ENCODE measurements at places on chromosomes 16 and 17. TPM values are rescaled to one million over a fixed set of nuclear protein-coding genes. Genes with fewer than 3 reads are reported as not detected.

DNA sequence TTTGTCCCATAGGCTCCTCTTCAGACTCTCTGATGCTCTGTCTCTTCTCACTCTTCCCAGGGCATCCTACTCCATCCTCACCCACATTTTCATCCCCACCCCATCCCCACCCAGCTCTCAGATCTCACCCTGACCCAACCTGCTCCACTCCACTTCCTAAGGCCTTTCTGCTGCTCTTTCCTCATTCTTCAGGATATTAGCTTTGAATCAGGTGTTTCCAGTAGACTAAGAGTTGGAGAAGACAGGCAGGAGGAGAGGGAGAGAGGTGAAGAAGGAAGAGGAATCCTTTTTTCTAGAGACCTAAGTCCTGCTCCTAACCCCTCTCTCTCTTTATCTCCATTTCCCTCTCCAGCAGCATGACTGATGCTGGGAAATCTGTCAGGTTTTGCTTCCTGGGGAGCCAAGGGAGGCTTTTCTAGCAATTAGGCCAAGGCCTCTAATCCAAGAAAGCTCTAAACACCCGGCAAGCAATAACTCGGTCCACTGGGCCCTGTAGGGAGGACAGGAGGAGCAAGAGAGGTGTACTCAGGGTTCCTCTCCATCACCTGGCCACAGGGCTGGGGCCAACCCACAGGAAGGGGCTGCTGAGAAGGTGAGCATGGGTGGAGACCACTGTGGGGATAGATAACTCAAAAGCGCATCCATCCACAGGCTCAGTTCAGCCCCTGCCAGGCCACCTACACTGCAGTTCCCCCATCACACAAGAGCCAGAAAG, 133.3 kb downstream of the TMEM132E start:
- DNase-seq: no peak

GRCh38 chr16:24761526-24761925, 32.1 kb downstream of the TNRC6A start:
- no peak for DNase-seq

DNA sequence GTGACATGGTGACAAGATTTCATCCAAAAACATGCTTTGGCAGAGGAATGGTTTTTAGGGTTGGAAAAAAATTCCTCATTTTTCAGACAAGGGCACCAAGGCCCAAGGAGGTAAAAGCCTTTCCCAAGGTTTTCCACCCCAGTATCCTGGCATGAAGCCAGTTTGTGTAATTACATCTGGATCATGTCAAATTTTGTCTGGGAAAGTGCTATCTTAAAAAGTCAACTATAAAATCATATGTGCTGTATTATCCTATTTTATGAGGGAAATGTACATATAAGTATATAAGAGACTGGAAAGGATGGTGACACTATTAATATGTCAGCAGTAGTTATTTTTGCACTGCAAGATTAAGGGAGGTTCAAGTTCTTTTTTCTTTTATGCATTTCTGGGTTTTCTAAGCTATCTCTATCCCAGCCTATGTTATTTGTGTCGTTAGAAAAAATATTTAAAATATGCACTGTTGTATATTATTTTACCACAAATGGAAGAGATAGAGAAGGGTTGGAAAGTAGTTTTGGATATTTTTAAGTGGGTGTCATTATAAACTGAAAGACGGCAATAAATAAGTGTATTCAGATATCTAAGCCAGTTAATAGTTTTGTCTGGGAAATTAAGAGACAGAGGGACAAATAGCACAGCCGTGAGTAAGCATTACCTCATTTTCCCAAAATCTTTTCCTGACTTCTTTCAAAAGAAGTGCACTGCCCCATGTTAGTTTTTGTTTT, 13.5 kb upstream of the FBXO47 start:
- DNase-seq: no peak

- no peak for DNase-seq
Measured at GRCh38 chr17:83107656-83108048, 28.2 kb downstream of the METRNL start.

- no peak for DNase-seq
Measured at GRCh38 chr16:57590654-57591085, 37.8 kb upstream of the ADGRG1 start.

DNA sequence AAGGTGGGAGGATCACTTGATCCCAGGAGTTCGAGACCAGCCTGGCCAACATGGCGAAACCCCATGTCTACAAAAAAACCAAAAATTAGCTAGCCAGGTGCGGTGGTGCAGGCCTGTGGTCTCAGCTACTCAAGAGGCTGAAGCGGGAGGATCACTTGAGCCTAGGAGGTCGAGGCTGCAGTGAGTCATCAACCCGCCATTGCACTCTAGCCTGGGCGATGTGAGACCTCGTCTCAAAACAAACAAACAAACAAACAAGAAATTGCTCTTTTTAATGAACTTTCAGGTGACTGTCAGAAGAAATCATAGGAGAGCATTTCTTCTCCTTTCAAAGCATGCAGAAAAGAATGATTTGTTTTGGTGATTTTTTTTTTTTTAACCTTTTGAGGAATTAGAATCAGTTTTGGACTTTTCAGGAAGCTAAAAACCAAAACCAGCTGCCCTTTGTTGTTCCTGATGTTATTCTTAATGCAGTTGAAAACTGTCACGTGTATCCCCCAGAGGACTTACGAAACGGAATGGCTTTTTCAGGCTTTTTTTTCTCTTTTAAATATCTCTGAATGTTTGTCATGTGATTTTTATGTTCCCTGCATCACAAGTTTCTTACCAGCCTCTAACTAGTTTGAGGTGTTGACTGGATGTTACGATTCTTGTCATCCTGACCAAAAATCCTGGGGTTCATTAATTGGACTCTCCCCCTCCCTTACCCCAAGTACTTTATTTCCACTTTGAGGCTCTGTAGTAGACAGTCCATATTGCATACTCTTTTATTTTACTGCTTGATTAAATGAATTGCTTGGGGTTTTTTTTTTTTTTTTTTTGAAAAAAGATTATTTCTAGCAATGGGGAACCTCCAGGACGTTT, 34.1 kb downstream of the SNX29 start:
- DNase-seq: no peak

The GNAO1 gene
- 13.0 TPM for total RNA-seq

DNA sequence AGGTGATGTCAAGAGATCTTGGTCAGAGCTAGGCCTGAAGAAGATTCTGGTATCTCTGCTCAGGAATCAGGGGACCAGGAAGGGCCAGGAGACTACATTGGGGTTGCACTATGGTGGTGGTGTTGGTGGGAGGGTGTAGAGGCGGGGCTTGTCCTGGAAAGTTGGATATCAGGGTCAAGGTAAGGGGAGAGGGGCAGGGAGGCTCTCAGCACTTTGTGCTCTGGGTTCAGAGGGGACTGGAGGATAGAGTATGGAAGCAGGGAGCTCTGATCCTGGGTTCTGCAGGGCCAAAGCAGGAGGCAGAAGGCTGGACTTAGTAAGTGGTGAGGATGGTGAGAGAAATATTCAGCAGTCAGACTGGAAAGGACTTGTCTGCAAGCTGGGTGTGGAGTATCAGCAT, 3.0 kb downstream of the NOL3 start:
- DNase-seq: no peak

DNA sequence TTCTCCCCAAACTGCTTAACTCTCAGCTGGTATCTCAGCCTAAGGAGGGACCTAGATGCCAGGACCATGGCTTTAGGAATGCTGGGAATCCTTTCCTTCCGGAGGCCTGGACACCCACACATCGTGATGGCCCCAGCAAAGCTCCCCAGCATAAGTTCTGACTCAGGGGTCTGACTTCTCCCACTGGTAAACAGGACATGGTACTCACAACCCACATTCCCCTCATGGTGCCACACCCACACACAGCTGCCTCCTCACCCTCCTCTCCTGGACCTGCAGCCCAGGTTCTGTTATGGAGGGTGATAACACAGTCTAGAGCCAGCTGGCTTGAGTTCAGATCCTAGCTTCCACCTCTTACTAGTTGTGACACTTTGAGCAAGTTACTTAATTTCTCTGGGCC, 719 bp upstream of the RNF227 start:
- no peak for DNase-seq

GRCh38 chr17:33574942-33575445, 281.9 kb upstream of the ASIC2 start:
- DNase-seq: no peak

DNA sequence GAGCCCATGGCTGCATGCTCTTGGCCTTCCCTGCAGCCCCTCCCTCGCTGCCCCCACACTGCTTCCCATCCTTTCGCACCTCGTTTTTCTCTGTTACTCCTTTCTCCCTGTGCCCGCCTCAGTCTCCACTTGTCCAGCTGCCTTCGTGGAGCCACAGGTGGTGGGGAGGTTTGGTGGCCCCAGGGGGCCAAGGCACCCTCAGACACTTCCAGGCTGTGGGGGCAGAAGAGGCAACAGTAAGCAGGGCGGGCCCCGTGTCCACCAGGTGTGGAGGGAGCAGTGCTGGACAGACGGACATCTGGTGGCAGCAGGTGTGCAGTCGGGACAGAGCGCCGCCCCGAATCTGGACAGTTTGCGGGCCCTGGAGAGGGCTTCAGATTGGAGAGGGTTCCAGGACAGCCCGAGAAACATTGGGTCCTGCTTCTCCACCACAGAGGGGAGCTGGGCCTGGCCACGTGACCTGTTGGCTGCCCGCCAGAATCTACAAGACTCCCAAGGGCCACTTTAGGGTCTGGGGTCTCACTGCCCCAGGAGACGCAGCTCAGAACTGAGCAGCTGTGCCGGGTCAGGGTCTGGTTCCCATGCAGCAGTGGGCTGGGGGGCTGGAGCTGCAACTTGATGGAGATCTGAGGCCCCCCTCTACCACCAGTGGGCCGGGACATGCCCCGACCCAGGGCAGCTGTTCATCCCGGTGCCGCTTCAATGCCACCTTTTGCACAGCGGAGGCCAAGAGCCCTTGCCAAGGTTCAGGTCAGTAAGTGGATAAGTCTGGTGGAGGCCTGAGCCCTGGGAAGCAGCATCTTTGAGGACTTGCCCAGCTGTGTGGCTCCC, 22.8 kb downstream of the BAHCC1 start:
- DNase-seq: no peak

- DNase-seq: no peak
Measured at GRCh38 chr16:87687126-87687910, 78.5 kb downstream of the KLHDC4 start.

DNA sequence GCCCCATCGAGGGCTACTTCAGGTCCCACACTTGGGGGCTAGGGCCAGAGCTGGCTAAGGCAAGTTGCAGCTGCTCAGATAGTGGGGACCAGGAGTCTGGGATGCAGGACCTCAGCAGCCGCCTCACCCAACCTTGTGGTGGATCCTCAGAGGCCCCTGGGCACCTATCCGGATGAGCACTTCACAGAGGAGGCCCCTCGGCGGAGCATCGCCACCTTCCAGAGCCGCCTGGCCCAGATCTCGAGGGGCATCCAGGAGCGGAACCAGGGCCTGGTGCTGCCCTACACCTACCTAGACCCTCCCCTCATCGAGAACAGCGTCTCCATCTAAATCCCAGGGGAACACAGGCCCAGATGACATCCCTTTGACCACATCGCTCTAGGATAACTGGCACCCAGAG, 9.4 kb downstream of the ALOX15B start:
- DNase-seq: no peak

The TNFRSF17 gene
- total RNA-seq: not detected

The HBQ1 gene
- total RNA-seq: not detected

DNA sequence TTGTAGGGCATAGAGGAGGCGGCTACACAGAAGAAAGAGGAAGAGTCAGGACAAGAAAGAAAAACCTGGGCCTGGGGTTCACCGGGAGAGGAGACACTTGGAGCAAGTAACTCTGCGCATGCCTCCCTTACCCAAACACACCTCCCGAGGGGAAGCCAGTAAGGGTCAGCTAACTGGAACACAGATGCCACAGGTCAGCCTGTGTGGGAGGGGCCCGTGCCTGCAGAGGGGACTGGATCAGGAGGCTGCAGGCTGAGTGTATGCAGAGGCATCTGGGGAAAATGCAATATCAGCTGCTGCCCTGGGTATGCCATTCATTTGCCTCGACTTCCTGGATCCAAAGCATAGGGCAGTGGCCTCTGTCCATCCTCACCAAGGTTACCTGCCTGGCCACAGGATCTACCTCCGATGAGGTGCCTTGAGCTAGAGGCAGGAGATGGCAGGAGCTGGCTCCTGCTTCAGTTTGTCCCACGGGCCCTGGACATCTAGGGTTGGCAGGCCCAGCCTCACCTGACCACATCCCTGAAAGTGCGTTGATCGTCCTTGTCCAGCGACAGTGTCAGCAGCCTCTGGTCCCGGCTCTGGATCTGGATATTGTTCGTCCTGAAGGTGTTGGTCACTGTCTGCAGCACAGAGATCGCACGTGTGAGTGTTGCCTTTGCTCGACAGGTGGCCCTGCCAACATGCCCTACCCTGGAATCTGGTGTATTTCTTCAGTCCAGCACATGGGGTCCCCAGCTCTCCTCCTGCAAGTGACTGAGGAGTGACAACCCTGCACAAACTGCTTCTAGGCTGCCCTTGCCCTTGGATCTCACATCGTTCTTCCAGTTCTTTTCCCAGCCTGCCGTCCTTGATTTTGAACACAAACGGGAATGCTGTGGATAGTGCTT, 4.6 kb upstream of the MFSD6L start:
- no peak for DNase-seq

GRCh38 chr16:23280483-23280967, 21.6 kb upstream of the SCNN1B start:
- DNase-seq: no peak

The STAC2 gene
- 0.67 TPM for total RNA-seq

DNA sequence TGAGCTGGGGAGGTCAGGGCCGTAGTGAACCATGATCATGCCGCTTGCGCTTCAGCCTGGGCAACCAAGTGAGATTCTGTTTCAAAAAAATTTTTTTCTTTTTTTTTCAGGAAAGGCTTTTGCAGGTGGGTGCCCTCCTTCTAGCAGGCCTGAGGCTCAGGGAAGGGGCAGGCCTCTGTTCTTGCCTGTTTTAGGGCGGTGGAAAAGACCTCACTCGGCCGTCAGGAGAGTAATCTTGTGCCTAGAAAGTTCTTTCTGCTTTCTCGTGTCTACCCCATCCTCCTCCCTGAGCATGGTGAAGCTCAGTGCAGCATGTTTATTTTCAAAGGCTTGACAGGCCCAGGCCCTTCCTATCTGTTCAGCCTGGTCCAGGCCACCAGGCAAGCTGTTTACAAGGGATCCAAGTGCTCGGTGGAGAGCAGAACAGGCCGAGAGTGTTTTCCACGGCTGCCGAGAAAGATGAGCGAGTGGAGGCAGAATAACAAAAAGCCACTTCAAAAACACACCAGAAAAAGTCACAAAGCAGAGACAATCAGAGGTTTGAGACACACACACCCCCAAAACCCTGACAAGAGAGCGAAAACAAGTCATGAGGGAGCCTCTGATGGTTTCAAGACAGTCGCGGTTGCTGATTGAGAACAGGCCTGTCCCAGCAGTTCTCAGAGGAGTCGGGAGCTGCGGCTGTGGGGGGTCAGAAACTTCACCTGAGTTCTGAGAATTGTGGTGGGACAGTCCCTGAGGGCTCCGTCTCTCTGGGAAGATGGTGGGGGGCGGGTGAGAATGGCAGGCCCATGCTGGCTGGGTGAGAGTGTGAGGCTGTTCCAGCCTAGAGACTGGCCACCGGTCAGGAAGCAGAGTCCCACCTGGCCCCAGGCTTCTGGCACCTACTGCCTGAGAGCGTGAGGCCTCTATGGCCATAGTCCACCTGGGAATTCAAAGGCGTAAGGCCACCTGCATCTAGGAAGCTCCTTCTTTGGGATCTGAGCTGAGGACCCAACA, 37.5 kb upstream of the CCR7 start:
- DNase-seq: no peak

Data from cardiac septum (tissue), 1 donor.